ENCODE measurements at places on chromosomes 4 and X.

DNA sequence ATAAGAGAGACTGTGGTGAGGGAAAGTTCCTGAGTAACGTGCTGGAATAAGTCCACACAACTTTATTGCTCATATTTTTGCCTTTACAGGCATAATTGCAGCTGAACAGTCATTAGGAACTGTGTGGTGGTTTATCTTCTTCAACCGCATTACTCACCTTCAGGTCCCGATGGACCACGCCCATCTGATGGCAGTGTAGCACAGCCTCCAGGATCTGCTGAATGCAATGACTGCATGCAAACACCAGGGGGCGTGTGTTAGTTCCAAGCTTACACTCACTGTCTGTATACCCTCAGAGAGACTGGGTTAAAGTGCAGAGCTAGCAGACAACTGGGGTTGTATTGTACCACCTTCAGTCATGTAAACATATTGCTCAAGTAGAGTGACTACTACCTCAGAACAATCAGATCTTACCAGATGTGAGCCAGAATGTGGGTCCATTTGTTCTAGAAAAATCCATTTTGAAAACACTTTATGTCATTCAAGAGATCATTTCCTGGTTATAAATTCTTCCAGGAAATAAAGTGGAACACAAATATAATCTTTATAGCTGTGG, 214.0 kb downstream of the CAMK2D start:
- peak; percentile 95 for DNase-seq

GRCh38 chr4:161403781-161404180, 760.0 kb downstream of the FSTL5 start:
- DNase-seq = no peak

DNA sequence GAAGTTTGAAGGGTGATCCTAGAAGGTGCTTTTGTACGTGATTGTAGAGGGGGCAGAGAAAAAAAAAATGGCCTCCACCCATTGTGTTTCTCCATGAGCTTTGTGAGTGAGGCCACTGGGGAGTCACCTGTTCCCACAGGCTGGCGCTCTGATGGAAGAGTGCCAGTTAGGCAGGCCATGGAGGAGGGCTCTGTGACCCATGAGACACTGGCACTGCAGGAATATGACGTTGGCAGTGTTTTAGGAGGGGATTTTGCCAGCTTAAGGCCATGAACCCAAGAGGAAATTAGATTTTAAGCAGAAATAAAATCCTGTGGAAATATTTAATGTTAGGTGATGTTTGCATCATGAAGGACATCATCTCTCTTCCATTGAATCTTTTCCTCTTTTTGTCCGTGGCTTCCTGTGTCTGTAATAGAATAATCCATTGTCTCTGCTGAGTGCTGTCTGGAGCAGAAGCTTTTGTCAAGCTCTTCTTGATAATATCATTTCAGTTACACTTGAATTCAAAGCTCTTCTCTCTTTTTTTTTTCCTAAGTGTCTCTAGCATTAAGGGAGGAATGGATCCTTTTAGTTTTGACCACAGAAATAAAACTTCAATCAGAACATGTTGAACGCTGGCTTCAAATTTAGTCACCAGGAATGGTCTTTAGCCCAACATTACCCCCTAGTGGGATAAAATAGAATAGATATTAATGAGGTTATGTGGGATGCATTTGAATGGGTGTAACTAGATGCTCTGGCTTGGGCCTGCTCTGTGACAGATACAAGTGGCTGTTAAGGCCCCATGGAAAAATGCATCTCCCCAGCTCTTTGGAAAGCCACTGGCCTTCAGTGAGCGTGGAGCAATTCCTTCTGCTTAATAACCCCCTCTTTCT, 41.0 kb upstream of the UCP1 start:
- DNase-seq = peak; percentile 46

DNA sequence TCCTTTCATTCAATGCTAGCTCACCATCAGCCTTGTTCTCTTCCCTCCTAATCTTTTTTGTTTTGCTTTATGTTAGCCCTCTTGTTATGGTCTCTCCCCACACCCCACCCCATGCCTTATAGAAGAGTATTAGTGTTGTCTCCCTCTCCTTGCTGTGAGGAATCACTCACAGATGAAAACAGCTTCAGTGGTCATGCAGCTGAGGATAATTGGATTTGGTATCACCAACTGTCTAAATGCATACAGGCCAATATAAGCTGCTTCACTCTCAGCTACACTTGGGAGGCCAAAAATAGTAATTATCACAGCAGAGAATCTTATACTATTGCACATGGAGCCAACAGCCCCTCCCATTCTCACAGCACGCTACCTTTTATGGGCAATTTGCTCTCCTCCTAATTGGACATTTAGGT, 494.6 kb upstream of the FAM241A start:
- DNase-seq = no peak

DNA sequence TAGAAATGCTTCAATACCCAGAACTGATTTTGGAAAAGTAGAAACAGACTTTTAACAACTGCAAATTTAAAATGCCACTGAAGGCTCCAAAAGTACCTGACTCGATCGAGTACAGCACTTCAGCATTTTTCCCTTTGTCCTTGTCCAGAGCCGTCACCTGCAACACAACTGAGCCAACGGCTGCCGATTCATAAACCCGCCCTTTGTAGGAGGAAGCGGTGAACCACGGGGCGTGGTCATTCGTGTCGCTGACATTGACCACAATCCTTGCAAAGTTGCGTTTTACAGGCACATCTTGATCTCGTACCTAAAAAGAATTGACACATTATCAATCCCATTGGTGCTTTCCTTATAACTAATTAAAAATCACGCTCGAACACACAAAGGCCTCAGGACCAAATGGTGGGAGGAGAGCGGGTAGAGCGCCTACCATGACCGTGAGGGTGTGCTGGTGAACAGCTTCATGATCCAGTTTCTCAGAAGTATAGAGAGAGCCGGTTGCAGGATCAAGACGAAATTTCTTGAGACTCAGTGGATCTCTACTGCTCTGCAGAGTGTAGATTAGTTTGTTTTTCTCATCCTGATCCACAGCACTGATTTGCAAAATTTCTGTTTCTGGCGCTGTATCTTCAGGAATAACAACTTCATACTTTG, 72.8 kb upstream of the MTNR1A start:
- DNase-seq = no peak

GRCh38 chr4:152106113-152106763, 345.4 kb upstream of the GATB start:
- DNase-seq = peak; percentile 94

GRCh38 chrX:112627206-112627605, 52.5 kb downstream of the LHFPL1 start:
- no peak for DNase-seq

- no peak for DNase-seq
Measured at GRCh38 chr4:147826288-147826646, 94.4 kb downstream of the ARHGAP10 start.

DNA sequence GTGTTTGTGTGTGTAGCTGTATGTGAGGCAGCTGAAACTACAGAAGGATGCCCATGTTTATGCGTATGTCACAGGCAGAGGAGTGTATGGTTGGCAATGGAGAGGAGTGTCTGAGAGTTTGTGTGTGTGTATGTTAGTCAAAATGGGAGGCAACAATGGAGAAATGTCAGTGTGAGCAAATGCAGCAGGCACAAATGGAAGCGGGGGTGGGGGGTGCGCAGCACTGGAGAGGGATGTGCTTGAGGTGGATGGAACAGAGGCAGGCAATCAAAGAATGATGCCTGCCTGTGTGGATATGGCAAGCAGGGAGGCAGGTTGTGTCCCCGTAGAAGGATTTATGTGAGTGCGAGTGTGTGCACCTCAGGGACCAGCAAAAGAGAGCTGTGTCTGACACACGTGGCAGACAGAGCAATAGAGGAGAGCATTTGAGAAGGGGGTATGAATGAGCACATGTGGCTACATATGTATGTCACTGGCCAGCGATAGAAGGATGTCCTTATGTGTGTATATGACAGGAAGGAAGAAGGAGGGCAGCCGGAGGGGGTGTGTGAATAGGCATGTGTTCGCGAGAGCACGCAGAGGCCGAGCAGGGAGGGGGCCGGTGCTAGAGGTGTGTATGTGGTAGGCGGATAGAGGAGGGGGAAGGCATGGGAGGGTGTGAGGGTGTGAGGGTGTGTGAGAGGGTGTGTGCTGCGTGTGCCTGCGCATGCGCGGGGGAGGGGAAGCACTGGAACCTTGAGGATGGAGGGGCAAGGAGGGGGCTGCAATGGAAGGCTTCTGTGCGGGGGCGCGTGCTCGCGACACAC, 1.1 kb downstream of the PJA1 start:
- no peak for DNase-seq

DNA sequence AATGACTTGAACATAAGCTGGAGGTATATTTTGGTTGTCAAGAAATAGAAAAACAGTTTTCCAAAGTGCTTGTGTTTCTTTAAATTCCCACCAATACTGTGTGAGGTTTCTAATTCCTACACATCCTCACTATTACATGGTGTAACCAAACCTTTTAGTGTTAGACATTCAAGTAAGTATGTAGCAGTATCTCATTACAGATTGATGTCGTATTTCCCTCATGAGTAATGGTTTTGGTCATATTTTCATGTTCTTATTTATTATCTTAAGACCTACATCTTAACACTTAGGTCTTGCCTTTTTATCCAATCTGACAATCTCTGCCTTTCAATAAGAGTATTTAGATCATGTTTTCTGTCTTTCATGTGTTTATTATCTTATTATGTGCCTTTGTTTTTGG, 253.7 kb upstream of the ANXA10 start:
- peak; percentile 22 for DNase-seq

GRCh38 chr4:183449193-183449882, 4.9 kb downstream of the CDKN2AIP start:
- DNase-seq = peak; percentile 53

GRCh38 chr4:3657902-3658529, 108.2 kb upstream of the ADRA2C start:
- peak; percentile 27 for DNase-seq

GRCh38 chrX:70133303-70134115, at the start of gene IGBP1:
Gene IGBP1, plus strand, starts transcription at chrX:70133447. Its CDS starts 501 bp downstream, at chrX:70133948.
- DNase-seq = peak; percentile 62

DNA sequence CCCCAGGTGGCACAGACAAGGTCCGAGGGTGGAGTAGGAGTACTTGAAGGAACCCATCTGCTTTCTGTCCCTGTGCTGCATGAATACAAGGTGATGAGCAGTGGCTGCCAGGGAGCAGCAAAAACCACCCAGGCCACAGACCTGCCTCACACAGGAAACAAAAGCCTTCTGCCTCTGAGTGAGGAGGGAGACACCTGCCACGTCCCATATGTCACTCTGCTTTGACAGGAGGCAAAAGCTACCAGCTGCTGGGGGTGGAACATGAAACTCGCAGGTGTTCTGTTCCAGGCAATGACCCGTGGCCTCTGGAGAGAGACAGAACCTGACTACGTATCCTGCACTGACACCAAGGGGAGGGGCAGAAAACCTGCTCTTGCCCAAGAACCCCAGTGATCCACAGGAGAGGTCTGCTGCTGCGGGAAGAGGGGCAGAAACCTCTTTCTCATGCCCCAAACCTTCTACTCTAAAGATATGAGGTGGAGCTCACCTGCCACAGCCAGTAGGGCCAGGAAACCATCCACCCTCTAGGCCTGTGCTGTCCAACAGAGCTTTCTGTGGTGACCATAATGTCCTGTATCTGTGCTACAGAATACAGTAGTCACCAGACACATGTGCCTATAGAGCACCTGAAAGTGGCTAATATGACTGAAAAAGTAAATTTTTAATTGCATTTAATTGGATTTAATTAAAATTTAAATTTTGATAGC, 172.9 kb downstream of the PRDM5 start:
- no peak for DNase-seq

- DNase-seq = no peak
Measured at GRCh38 chr4:138864961-138865720, 150.4 kb upstream of the NOCT start.

DNA sequence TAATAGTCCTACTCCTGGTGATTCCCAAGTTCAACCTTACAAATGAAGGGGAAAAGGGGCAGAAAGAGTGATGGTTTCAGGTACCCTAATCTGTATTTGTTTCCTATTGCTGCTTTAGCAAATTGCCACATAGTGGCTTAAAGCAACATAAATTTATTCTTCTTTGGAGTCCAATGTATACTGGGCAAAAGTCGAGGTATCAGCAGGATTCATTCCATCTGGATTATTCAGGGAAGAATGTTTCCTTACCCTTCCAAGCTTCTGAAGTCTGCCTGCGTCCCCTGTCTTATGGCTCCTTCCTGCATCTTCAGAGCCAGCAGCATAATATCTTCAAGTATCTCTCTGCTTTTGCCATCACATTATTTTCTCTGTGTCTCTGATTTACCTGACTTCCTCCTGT, 10.3 kb upstream of the BST1 start:
- DNase-seq = no peak

DNA sequence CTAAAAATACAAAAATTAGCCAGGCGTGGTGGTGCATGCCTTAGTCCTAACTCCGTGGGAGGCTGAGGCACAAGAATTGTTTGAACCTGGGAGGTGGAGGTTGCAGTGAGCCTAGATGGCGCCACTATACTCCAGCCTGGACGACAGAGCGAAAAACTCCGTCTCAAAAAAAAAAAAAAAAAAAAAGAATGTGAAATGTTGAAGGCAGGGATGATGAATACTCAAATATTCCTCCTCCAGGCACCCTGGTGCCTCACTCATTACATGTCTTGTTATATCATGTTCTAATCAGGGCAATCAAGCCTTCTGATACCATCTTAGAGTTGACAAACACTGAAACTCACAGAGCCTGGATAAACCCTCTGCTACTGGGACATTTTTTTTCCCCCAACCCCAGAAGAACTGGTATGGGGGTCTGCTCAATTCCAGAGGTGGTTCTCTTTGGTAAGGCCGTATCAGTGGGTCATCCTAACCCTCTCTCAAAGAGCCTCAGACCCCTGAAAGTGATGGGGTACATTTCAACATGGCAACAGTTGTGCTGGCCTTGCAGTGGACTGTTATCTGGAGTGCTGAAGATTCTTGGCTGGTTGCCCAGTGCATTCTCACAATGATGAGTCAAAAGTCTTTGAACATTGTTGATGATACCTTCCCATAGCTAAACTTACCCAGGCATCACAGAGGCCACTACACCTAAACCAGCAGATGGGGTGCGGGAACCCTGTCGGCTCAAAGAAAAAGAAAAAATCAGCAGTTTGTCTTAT, 2.4 kb upstream of the SH3KBP1 start:
- no peak for DNase-seq
